Activated CD4-positive, alpha-beta T cell treated with anti-CD3 and anti-CD28 coated beads, Interleukin-2, Interleukin-4, amounts not matched to agents 100 ng/mL and 50 ng/mL, durations not matched to agents 16 hours and 8 hours (primary cell): ENCODE measurements at places on chromosomes 5 and 9.

- no peak for DNase-seq
These were observed 75.9 kb downstream of the SPRY4 start for GRCh38 chr5:142248853-142249462.

- no peak for DNase-seq
These were observed 173.6 kb downstream of the FANCC start for GRCh38 chr9:95143591-95144561.

- DNase-seq, result no peak
These were observed 120.1 kb downstream of the ZNF622 start for GRCh38 chr5:16345454-16345853.

GRCh38 chr9:75909776-75910175 is 19.3 kb downstream of the PCSK5 start:
- DNase-seq, result no peak

DNA sequence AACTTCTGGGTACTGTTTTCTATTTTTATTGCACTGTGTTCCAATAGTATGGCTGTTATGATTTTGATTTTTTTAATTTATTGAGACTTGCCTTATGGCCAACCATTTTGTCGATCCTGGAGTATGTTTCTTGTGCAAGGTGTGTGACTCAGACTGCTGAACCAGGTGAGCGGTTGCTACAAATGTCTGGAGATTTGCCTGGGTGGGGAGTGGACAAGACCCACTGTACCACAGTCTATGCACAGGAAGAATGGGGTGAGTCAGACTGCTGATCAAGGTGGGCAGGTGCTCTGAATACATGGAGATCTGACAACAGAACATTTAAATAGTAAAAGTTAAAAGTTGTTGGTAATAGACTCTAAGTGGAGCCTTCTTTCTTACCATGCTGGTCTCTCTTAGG is 609.2 kb downstream of the CSNK1G3 start:
- DNase-seq, result no peak

DNA sequence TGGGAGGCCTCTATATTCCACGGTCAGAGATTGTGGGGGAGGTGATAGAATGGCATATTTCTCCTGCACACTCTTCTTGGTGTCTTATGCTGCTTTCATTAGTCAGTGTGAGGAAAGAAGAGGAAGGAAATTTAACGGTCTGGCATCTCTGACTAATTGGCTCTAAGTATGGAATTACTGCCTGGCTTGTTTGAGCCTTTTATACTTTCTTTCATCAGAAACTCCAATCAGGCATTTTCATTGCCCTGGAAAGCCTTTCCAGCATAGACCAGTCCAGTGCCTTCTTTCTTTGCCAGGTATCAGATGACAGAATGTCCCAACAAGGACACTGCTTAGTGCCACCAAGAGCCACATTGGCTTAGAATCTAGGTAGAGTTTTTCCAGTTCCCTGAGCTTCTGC is 30.2 kb downstream of the CYSTM1 start:
- DNase-seq, result no peak
